ENCODE measurements at places on chromosomes 3 and 15.

DNA sequence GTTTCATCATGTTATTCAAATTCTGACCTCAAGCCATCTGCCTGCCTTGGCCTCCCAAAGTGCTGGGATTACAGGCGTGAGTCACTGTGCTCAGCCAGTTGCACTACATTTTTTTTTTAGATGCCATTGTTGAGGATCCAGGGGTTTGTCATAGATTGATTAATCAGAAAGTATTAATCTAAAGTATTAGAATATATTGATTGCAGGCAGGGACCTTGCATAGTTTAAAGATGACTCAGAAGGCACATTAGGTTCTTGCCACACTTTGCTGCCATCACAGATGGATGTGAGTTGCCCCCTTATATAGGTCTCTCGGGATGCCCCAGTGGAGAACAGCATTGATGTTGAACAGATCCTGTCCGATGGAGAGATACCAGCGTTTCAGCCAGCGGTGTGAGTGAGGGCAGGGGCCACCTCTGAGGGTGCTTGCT lies 41.1 kb downstream of the IGF1R start:
- DNase-seq, result no peak

GRCh38 chr3:56783644-56784447 lies 17.9 kb downstream of the ARHGEF3 start:
- peak; percentile 84 for DNase-seq

DNA sequence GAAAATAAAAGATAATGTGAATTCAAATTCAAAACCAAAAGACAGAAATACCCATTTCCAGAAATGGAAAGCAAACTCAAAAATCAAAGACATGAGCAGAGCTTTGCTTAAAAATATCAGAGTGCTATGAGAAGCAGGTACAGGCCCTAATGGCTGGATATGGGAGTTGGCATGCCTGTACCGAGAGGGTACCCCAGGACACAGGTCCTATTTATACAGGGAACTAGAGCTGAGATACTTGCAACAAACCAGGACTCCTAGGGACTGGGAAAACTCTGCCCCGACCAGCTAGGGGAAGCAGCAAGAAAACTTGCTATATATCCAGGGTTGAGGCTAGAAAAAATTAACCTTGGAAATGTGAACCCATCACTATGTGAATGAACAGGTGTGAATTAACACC lies 36.0 kb upstream of the SYNPR start:
- no peak for DNase-seq

DNA sequence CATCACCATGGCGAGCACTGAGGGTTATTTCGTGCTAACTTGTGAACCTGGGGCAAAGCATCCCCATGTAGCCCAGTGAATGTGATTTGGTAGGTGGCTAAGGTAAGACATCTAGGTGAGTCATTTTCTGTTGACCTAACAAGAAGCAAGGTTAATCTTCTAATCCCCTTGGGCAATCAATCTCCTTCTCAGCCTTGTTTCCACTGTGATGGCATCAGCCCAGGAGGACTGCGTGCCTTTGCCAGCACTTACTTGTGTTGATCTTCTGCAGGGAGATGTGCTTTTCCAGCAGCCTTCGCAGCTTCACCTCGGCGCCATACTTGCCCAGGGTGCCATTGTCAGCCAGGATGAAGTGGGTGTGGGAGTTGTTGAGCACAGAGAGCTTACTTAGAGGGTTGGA lies 35.7 kb downstream of the TRPM1 start:
- DNase-seq, result no peak

- no peak for DNase-seq
These were observed 265.6 kb downstream of the FOXP1 start for GRCh38 chr3:71317749-71318457.

DNA sequence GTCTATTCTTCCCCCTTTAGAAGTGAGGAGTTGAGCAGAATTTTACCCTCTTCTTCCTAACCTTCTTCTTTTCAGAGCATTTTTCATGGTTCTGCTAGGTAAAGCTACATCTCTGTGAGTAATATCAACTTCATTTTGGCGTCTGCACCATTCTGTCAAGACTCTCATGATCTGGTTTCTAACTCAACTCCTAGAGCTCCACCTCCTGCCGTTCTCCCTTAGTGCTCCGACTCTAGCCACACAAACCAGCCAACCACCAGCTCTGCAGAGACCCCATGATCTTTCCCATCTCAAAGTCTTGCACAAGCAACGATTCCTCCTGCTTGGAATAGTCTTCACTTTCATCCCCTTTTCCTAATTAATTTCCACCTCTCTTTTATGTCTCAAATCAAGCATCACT lies 193.9 kb upstream of the TMC3 start:
- DNase-seq, result no peak

DNA sequence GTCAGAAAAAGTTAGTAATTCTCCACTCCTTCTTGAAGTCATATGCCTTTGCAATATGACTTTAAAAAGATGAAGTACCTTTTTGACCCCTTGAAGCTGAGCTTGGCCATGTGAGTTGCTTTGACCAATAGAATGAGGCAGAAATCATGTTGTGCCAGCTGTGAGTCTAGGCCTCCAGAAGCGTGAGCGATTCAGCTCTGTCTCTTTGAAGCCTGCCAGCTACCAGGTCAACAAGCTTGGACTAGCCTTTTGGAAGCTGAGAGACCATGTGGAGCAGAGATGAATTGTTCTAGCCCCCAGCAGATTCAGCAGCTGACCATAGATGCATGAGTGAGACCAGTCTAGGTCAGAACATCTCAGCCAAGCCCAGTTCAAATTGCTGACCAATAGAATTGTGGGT lies 69.8 kb upstream of the EOMES start:
- DNase-seq, result no peak

- DNase-seq, result no peak
These were observed 140.0 kb downstream of the PDZRN3 start for GRCh38 chr3:73484656-73485248.

GRCh38 chr15:96330450-96331143 lies at the start of gene NR2F2:
NR2F2 (plus strand) TSS chr15:96330700; CDS start chr15:96332106, 1,406 bp downstream.
- peak; percentile 65 for DNase-seq

- DNase-seq, result no peak
These were observed 8.8 kb downstream of the GBE1 start for GRCh38 chr3:81752604-81753003.

- DNase-seq, result peak; percentile 84
These were observed 39.2 kb downstream of the MYO5C start for GRCh38 chr15:52256366-52256765.

DNA sequence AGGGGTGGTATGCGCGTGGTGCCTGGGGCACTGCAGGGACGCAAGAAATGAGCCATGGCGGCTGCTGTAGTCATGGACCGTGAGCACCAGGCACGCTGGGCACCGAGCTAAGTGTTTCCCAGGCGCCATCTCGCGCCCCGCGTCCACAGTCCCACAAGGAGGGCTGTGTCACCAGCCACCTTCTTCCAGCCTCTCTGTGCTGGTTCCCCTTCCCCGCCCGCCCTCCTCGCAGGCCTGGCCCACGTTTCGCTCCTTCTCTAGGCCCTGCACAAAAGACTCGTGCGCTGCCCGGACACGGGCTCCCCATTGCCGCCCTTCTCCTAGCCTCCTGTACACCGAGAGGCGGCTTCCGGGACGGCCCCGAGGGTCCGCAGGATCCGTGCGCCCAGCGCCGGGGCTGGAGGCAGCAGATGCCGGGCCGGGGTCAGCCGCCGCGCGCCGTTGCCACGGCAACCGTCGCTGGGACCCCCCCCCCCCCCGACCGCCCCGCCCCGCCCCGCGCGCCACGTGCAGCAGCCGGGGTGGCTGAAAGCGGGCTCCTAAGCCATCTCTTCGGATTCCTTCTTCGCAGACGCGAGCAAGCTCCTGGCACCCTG lies 113.4 kb downstream of the SRGAP3 start:
- DNase-seq, result no peak

DNA sequence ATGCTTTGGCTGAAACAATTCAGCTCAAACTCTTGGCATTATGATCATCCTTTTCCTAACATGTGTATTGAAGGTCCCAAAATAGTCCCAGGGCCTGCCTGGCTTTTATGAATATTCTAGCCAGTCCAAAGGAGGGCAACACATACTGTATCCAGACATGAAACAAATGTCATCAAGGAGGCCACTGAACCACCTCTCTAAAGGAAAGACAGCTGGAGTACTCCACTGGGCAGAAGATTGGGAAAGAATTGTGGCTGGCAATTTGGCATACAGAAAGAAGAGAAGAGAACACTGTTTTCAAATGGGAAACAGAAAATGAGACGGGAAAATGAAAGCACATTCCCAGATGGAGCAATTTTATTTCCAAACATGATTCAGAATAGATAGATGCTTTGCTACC lies 80.6 kb downstream of the NCEH1 start:
- no peak for DNase-seq

DNA sequence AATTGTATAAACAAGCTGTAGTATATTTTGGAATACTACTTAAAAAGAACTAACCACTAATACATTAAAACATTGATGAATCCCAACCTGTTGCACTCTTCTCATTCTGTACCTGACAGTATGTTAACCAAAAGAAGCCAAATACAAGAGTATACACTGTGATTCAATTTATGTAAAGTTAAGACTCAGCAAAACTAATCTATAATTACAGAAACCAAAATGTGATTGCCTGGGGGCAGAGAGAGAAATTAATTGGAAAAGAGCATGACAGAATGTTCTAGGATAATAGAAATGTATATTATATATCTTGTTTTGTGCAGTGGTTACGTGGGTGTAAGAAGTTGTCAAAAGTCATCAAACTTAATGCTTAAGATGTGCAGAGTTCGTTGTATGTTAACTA lies 31.1 kb downstream of the PIK3CA start:
- DNase-seq, result no peak

GRCh38 chr3:39362192-39362591 lies 21.0 kb upstream of the SLC25A38 start:
- DNase-seq, result no peak

DNA sequence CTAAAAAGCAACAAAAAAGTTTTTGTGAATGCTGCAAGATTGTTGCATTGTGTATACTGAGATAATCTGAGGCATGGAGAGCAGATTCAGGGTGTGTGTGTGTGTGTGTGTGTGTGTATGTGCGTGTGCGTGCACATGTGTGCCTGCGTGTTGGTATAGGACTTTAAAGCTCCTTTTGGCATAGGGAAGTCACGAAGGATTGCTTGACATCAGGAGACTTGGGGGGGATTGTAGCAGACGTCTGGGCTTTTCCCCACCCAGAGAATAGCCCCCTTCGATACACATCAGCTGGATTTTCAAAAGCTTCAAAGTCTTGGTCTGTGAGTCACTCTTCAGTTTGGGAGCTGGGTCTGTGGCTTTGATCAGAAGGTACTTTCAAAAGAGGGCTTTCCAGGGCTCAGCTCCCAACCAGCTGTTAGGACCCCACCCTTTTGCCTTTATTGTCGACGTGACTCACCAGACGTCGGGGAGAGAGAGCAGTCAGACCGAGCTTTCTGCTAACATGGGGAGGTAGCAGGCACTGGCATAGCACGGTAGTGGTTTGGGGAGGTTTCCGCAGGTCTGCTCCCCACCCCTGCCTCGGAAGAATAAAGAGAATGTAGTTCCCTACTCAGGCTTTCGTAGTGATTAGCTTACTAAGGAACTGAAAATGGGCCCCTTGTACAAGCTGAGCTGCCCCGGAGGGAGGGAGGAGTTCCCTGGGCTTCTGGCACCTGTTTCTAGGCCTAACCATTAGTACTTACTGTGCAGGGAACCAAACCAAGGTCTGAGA lies 4.7 kb downstream of the BHLHE40 start:
- peak; percentile 89 for DNase-seq

GRCh38 chr3:138498991-138499390 lies 64.6 kb downstream of the ESYT3 start:
- no peak for DNase-seq

DNA sequence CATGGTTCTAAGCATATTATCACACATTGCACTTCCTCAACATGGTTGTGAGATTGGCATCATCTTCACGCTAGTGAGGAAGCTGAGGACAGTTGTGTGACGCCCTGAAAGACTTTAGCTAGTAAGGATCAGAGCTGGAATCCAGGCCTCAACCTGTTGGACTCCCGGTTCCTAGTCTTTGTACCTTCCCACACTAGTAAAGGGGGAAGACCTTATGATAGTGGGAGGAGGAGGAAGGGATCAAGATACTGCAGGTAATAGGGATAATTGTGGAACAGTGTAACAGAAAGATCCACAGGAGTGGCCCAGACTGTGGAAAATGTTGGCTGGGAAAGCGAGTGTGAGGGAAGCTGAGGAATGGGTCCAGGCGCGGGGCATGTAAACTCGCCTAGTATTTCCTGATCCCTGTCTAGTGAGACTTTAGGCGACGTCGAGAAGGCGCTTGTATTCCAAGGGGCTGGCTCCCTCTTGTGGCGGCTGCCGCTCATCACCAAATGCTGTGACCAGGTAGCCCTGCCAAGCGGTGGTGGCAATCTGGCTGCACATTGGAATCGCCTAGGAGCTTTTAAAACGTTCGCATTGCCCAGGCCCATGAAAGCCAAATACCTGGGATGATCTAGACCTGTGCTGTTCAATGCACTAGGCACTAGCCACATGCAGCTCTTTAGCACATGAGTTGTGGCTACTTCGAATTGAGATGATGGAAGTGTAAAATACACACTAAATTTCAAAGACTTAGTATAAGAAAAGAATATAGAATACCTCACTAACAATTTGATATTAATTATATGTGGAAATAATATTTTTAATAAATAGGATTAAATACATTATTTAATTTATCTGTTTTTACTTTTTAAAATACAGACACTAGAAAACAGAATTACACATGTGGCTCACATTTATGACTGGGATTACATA lies 38.8 kb upstream of the CLDN18 start:
- peak; percentile 75 for DNase-seq

- DNase-seq, result peak; percentile 85
These were observed 53.9 kb downstream of the RLBP1 start for GRCh38 chr15:89167267-89168176.

GRCh38 chr15:41911691-41912345 lies 18.0 kb upstream of the SPTBN5 start:
- no peak for DNase-seq

DNA sequence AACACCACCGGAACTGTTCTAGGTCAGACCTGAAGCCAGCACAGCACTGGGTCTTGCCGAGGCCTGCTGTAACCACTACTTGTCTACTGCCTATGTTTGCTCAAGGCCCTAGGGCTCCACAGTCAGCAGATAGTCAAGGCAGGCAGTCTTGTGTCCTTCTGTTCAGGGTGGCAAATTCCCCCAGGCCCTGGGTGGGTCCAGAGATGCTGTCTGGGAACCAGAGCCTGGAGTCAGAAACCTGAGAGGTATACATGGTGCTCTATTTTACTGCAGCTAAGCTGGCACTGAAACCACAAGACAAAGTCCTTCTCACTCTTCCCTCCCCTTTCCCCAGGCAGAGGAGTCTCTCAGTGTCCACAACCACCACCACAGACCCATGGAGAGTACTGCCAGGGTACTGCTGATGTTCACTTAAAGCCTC lies 89.9 kb downstream of the BBX start:
- DNase-seq, result no peak
